Esophagus squamous epithelium (tissue), 5 donors: ENCODE measurements at places on chromosomes 6 and 20.

DNA sequence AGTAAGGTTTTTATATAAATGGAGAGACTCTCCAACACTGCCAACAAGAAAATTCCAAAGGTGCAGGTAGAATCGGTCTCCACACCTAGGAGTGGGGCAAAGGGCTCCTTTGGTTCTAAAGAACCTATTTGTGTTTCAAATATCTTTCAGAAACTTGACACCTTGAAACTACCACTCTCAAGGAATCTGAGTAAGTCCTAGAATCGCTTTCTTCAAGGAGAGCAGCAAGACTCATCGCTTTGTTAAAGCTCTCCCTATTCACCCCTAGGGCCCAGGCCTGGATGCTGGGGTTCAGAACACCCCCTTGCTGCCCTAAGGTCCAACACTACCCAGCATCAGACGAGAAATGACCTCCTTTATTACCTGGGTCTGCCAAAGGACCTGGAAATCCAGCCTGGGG lies 2.0 kb downstream of the CLIC5 start:
- no peak for DNase-seq

GRCh38 chr6:35283361-35283760 lies 14.3 kb upstream of the DEF6 start:
- DNase-seq, result no peak

- no peak for DNase-seq
Measured at GRCh38 chr6:16227605-16228004, 10.8 kb upstream of the GMPR start.

DNA sequence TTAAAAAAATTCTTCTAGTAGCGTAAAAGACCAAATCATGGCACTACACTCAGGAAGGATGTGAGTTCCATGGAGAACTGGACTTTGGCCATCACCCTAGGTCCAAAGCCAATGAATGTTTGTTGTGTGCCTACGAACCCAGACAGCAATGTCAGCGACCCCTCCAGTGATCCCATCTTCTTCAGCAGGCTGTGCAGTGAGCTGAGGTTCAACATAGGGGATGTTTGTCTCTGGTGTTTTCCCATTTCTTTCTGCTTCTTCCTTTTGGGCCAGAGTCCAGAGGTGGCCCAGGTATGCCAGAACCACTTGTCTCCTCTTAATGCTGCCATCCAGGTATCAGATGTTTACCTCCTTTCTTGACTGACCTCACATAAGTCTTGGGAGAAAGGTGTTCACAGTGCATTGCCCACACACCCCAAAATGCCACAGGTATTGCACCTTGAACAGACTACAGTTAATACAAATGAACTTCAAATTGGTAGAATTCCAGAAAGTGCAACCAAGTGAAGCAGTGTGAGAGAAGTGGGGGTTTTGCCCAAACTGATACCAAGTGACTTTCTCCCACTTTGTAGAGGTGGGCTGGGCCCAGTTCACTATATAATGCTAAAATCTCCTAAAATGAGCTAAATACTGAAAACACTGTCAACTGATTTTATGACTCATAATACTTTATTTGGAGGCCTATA lies 14.1 kb downstream of the KIZ start:
- no peak for DNase-seq

- no peak for DNase-seq
Measured at GRCh38 chr20:60365882-60366281, 407.7 kb downstream of the CDH26 start.

GRCh38 chr20:19749618-19750071 lies 8.4 kb upstream of the RIN2 start:
- DNase-seq, result no peak

DNA sequence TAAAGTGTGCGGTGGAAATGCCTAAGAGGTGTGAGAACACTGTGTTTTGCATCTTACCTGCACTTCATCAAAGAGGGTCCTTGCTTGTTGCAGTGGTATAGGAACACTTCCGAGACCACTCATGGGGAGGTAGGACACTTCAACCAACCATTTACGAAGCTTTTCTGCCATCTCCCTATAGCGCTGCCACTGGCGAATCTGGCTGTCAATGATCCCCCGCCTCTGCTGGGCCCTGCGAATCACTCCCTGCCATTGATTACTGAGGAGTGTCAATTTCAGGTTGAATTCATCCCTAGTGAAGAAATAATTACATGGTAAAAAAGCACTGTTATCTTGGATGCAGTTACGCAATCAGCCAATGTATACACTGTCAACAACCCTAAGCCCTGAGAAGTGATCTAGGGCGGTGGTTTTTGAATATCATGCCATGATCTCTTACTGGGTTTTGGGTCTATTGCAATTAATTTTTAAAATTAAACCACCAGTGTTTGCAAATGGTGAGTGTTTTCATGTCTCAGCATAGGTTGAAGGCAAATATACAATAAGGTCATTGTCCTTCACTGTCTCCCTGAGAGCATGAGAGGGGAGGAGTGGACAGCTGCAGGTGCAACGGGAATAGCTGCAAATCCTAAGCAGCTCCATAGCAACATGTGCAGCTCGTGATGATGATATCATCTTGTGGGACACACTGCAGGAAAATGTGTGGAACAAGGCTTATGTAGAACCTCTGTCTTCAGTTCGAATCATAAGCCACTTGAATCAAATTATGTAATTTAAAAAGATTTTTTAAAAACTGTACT lies 400.6 kb downstream of the ESR1 start:
- no peak for DNase-seq

DNA sequence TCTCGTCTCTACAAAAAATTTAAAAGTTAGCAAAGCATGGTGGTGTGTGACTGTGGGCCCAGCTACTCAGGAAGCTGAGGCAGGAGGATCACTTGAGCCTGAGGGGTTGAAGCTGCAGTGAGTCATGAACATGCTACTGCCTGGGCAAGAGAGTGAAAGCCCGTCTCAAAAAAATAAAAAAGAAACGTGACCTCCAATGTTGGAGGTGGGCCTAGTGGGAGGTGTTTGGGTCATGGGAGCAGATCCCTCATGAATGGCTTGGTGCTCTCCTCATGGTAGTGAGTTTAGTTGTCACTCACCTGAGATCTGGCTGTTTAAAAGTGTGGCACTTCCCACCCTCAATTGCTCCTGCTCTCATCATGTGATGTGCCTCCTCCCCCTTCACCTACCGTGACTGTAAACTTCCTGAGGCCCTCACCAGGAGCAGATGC lies 24.3 kb downstream of the RBL1 start:
- no peak for DNase-seq

- no peak for DNase-seq
Measured at GRCh38 chr6:22765015-22765414, 195.6 kb downstream of the HDGFL1 start.

DNA sequence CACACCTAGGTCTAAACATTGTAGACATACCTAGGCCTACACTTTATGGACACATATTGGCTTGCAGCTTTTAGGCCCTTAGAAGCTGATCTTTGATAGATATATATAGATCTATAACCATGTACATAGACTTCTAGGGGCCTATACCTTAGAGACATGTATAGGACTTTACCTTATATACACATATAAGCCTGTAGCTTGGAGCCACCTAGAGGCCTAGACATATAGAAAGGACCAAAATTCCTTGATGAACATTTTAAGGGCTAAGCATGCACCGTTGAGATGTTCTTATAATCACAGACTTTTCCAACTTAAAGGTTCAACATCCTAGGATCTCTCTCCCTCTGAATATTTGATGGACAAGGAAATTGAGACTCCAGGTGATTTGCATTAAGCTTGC lies 371.7 kb upstream of the SASH1 start:
- DNase-seq, result no peak

GRCh38 chr20:32487381-32487780 lies 97.8 kb downstream of the NOL4L start:
- DNase-seq, result no peak

- DNase-seq, result no peak
Measured at GRCh38 chr6:108121612-108122011, 44.2 kb upstream of the NR2E1 start.

GRCh38 chr20:41783423-41784208 lies 165.4 kb upstream of the CHD6 start:
- DNase-seq, result no peak

DNA sequence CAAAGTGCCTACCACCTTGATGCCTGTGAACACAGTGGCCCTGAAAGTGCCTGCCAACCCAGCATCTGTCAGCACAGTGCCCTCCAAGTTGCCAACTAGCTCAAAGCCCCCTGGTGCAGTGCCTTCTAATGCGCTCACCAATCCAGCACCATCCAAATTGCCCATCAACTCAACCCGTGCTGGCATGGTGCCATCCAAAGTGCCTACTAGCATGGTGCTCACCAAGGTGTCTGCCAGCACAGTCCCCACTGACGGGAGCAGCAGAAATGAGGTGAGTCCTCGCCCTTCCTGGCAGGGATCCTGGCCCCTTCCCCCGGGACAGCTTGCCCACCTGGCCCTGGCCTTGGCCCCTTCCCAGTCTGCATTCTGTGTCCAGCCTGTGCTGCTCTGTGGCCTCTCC lies 17.9 kb downstream of the MAVS start:
- DNase-seq, result no peak

- no peak for DNase-seq
Measured at GRCh38 chr20:1846341-1846740, 48.9 kb upstream of the SIRPA start.

GRCh38 chr6:34425132-34425497 lies 754 bp downstream of the RPS10 start:
- no peak for DNase-seq
